ENCODE measurements at places on chromosomes 16 and 17. TPM values are rescaled to one million over a fixed set of nuclear protein-coding genes. Genes with fewer than 3 reads are reported as not detected.

The TGFB1I1 gene
- 38.0 TPM for total RNA-seq

The GAST gene
- not detected for total RNA-seq

The ADAP2 gene
- 3.5 TPM for total RNA-seq

The HCRT gene
- not detected for total RNA-seq

The ESRP2 gene
- 0.13 TPM for total RNA-seq

The WNK4 gene
- total RNA-seq: 1.1 TPM

The TMEM170A gene
- 16.8 TPM for total RNA-seq

The HOXB7 gene
- total RNA-seq: 34.2 TPM

The ZNF750 gene
- total RNA-seq: not detected

The FBXW10 gene
- 0.86 TPM for total RNA-seq

The HAP1 gene
- 1.7 TPM for total RNA-seq

The RNF43 gene
- total RNA-seq: 0.23 TPM

The SNX20 gene
- not detected for total RNA-seq

The NOMO2 gene
- total RNA-seq: 110 TPM

The MAPT gene
- total RNA-seq: 1.2 TPM

The GGT6 gene
- not detected for total RNA-seq

The MYO15A gene
- total RNA-seq: 0.73 TPM

The TMEM98 gene
- total RNA-seq: 46.5 TPM

The CA10 gene
- not detected for total RNA-seq

The GPR179 gene
- total RNA-seq: not detected

The RPL27 gene
- total RNA-seq: 2,842 TPM

The KLHL11 gene
- 2.3 TPM for total RNA-seq

The GPR142 gene
- total RNA-seq: not detected

The CCL2 gene
- total RNA-seq: 8.8 TPM

The CACNG3 gene
- not detected for total RNA-seq

The OR3A3 gene
- total RNA-seq: not detected

The KRTAP4-4 gene
- total RNA-seq: not detected

The ARHGAP44 gene
- 2.4 TPM for total RNA-seq

The PPP1R27 gene
- total RNA-seq: 0.39 TPM

The PDILT gene
- not detected for total RNA-seq

The IRX6 gene
- not detected for total RNA-seq

The TRIM72 gene
- total RNA-seq: 0.12 TPM

The NPTX1 gene
- 209 TPM for total RNA-seq

The STX1B gene
- total RNA-seq: 1.8 TPM

The CBLN1 gene
- total RNA-seq: not detected

The PDP2 gene
- 6.3 TPM for total RNA-seq

The HBA1 gene
- total RNA-seq: not detected

The HNF1B gene
- 21.6 TPM for total RNA-seq

The SMIM36 gene
- not detected for total RNA-seq

The HSD17B1 gene
- 1.8 TPM for total RNA-seq

The ANTKMT gene
- total RNA-seq: 54.5 TPM

The C16orf96 gene
- not detected for total RNA-seq

The ABCC12 gene
- total RNA-seq: 0.05 TPM

The KCTD5 gene
- total RNA-seq: 45.4 TPM

The CYB5D1 gene
- 19.8 TPM for total RNA-seq

The KRT33B gene
- not detected for total RNA-seq

The HES7 gene
- 1.8 TPM for total RNA-seq

The TBX21 gene
- 0.15 TPM for total RNA-seq

The ACSM5 gene
- not detected for total RNA-seq

All from A549 treated with Mapracorat at 1 μM for 4 hours (cell line).